ENCODE measurements at places on chromosomes 2 and 18.

- no peak for DNase-seq
Measured at GRCh38 chr2:148557844-148558436, 86.6 kb upstream of the EPC2 start.

GRCh38 chr2:99477054-99477453 lies 12.8 kb downstream of the REV1 start:
- DNase-seq = no peak

DNA sequence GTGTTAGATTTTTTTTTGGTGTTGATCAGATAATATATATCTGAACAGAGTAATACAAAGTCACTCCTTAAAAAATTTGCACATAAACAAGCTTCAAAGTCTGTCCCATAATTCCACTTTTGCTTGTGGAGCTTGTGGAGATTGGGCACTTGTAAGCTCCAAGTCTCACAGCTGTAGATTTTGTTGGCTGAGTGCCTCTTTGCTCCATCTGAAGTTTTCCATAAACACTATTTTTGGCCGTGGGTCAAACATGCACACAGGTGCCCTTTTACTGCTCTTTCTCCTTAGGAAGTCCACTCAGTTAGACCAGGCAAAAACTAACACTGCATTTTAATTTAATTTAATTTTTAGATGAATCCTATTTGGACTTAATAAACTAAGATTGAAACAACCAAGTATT lies 3.6 kb upstream of the KCNJ13 start:
- no peak for DNase-seq

GRCh38 chr18:21598726-21599584 lies 1.5 kb downstream of the ESCO1 start:
- DNase-seq = no peak

DNA sequence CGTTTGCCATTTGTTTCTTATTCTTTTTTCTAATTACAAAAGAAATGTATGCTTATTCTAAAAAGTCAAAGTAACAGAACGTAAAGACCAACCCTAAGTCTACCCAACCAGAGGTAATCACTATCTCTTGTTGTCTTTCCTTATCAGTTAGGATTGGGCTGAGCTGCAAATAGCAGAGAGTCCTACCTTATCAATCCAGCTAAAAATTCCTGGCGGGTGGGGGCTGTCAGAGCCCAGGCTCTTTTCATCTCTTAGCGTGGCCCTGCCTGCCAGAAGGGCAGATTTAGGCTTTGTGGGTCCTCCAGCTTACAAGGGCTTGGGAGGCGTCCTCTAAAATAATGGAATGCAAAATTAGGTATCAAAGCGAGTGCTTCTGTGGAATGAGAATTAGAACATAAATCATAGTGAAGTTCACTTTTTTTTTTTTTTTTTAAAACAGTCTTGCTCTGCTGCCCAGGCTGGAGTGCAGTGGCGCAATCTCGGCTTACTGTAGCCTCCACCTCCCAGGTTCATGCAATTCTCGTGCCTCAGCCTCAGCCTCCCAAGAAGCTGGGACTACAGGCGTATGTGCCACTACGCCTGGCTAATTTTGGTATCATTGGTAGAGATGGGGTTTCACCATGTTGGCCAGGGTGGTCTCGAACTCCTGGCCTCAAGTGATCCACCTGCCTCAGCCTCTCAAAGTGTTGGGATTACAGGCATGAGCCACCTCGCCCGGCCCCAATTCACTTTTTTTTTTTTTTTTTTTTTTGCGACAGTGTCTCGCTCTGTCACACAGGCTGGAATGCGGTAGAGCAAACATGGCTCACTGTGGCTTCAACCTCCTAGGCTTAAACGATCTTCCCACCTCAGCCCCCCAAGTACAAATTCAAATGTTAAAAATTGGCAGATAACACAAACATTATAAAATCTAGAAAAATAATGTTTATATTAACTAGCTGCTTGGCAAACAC lies 57.4 kb upstream of the B3GNT7 start:
- DNase-seq = no peak

GRCh38 chr2:129876541-129876940 lies 102.9 kb upstream of the RAB6C start:
- no peak for DNase-seq

DNA sequence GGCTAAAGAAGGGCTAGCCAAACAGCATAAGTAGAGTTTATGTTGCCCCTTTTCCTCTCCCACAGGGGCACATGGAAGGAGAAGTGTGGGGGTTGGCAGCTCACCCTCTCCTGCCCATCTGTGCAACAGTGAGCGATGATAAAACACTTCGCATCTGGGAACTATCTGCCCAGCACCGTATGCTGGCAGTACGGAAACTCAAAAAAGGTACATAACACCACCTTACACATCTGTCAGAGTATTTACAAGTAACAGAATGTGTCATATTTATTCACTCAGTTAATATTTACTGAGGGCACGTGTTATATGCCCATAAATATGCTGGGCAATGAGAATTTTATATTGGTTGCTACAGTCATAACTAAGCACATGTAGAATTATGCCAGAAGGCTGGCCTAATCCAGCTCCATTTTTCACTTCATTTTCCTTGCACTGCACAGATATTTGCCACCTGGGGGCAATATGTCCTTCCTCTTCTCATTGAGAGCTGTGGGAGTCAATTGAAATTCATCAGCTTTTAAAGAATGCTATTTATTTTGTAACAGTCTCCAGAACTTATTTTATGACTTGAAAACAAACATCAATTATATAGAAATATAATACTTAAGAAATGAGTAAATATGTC lies 150.6 kb downstream of the RTN4 start:
- peak; percentile 49 for DNase-seq

DNA sequence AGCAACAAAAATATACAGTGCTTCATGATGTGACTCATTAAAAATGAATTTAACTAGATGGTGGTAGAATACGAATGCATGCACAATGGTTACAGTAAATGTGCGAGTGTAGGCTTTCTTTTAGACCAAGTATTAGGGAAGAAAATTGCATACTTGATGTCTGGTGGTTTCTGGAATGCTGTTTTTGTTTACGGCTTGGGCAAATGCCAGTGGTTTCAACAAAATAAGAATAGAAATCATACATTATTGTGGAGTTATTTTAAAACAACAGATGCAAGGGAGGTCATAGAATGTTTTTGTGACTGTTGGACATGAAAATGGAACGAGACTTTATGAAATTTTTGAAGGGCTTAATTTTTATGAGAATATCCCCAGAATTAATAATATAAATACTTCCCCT lies 580.9 kb downstream of the PLCL1 start:
- DNase-seq = no peak

DNA sequence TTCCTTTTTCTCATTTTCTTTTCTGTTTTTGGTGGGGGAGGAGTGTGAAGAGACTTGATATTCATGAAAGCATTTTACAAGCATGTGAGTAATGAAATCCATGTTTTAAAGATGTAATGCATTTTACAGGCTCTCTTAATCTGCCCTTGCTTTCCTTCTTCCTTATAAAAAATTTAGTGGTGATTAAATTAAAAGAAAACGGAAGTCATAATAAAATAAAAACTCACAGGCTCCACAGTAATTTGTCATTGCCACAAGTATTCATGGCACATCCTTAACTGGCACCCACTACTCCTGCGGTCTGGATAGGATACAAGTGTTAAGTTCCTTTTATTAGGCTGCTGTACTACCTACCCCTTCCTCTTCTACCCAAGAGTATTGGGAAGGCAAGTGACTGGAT lies 241.2 kb downstream of the SLC4A3 start:
- DNase-seq = no peak

DNA sequence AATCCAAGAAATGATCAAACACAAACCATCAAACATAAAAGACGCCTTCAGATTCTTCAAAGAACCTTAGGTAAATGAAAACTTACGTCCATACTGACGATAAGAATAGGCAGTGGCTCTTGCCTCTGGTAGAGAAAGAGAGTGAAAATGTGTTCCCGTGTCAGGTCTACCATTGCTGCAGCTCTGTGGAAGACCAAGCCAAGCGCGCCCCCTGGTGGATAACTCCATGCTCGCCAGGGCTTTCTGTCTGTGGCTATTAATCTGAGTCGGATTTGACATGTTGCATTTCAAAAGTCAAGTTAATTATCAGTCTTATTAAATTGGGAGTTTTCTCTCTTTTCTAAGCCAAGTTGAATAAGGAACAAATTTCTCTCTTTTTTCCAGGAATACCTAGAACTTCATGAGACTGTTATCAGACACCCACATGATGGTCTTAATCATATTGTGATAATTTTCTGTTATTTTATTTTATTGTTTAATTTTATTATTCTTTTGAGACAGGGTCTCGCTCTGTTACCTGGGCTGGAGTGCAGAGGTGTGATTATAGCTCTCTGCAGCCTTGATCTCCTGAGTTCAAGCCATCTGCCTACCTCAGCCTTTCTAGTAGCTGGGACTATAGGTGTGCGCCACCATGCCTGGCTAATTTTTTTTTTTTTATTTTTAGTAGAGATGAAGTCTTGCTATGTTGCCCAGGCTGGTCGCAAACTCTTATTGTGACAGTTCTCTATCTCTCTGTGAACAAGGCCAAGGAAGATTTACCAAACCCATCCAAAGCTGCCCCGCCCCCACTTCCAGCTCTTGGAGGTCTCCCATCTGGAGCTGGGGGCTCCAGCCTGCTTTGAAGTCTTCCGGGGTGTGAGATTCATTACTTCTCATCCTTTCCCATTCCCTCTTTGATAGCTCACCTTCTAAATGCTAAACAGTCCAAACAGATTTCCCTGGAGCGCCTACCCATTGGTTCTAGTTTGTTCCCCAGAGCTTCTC lies 15.8 kb upstream of the ZAP70 start:
- DNase-seq = peak; percentile 52

DNA sequence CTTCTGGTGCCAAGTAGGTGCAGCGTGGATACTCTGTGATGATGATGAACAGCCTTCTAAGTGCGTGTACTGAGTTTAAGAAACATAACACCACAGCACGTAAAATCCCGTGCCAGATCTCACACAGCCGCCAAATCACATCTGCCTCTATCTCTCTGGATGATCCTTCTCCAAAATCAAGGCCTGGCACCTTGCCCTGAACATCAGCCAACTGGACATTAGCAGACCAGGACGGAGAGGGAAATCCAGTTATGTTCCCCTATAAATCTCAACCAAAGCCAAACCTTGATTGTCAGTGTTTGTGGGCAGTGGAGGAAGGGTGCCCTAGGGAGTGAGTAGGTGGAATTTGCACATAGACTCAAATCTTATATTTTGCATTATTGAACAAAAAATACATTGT lies 164.3 kb downstream of the MIB1 start:
- DNase-seq = no peak

- DNase-seq = no peak
Measured at GRCh38 chr18:13392899-13393298, 174.3 kb downstream of the LDLRAD4 start.

- DNase-seq = no peak
Measured at GRCh38 chr18:55031576-55031975, 72.3 kb upstream of the CCDC68 start.

DNA sequence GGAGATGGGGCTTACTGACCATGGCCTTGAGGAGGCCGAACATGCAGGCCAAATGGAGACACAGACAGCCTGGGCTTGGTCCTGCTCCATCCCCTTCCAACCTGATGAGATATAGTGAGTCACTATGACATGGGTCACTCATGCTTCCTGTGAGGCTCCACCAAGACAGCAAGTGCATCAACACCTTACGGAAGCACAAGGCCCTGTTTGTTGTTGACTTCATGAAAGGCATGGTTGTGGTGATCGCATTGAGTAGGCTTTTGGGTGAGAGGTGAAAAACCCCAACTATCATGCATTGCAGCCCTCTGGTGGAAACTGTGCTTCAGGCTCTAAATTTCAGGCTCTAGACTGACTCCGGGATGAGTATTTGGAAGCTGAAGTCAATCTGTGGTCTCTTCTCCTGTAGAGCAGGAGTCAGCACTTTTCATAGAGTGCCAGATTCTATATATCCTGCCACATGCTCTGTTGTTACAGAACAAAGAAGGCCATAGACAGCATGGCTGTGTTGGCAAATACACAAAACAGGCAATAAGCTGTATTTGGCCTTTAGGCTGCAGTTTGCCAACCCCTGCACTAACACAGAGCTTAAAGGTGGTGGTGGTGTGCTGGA lies 10.1 kb downstream of the IL37 start:
- no peak for DNase-seq
